Chondrocyte (in vitro differentiated cells): ENCODE measurements at places on chromosomes 13 and 19. TPM values are rescaled to one million over a fixed set of nuclear protein-coding genes. Genes with fewer than 3 reads are reported as not detected.

The PEAK3 gene
- 0.31 to 0.50 TPM (median 0.38 TPM) in 3 replicates for total RNA-seq

The SLITRK6 gene
- 0.10 to 3.1 TPM in 2 of 3 replicates, not detected in the other for total RNA-seq

The GNA15 gene
- not detected in 3 replicates for total RNA-seq

The FGF21 gene
- not detected in 3 replicates for total RNA-seq

The RAB3A gene
- 3.4 to 6.1 TPM (median 3.8 TPM) in 3 replicates for total RNA-seq

The COL4A2 gene
- 1,370 to 2,411 TPM (median 2,366 TPM) in 3 replicates for total RNA-seq

The GRK1 gene
- 0.07 TPM in 1 of 3 replicates, not detected in the others for total RNA-seq

DNA sequence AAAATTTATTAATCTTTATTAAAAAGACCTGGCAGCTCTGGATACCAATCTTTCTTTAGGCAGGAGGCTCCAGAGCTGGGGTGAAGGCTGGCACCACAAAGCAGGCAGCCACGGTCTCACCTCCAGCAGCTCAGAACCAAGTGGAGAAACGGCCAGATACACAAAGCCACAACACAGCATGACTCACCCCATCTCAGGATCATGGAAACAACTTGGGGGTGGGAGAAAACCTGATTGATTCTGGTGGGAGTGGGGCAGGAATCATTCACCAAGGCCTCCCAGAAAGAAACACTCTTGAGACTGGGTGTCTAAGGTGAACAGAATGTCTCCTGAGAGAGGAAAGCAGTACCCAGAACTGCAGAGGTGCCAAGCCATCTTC is 64.2 kb downstream of the CRYL1 start:
- no peak for DNase-seq

DNA sequence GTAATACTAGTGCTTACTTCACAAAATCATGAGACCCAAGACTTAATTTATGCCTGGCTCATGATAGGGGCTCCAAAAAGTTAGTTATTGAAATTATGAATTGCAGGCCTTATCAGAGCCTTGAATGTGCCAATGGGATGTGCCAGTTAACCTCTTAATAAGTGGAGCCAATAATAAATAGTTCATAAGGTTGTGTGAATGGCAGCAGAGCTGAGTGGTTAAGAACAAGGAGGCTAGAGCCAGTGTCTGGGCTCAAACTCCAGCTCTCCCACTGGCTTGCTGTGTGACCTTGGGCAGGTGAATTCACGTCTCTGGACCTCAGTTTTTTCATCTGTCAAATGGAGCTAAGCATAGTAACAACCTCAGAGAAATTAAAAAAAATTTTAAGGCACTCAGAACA is 133.7 kb downstream of the IER2 start:
- no peak for DNase-seq

GRCh38 chr13:101026736-101027398 is 352.3 kb upstream of the TMTC4 start:
- no peak for DNase-seq

DNA sequence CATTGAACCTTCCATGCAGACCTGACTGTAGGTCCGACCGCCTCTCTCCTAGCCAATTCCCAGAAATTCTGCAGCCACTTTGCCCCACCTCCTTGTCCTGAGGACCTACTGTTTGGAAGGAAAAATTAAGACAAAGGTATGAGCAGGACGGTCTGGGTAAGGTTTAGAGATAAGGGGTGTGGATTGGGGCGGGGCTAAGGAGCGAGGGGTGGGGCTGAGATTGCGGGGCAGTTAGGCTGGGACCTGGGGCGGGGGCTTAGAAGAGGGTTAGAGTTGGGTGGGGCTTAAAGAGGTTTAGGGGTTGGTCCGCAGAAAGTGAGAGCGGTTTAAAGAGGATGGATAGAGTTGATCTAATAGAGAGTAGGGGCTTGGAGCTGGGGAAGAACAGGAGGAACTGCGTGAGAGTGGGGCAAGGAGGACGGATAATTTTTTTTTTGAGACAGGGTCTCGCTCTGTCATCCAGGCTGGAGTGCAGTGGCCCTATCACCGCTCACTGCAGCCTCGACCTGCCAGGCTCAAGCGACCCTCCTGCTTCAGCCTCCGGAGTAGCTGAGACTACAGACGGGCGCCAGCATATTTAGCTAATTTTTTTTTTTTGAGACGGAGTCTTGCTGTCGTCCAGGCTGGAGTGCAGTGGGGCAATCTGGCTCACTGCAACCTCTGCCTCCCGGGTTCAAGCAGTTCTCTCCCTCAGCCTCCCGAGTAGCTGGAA is 1.7 kb upstream of the ZNF865 start:
- no peak for DNase-seq

DNA sequence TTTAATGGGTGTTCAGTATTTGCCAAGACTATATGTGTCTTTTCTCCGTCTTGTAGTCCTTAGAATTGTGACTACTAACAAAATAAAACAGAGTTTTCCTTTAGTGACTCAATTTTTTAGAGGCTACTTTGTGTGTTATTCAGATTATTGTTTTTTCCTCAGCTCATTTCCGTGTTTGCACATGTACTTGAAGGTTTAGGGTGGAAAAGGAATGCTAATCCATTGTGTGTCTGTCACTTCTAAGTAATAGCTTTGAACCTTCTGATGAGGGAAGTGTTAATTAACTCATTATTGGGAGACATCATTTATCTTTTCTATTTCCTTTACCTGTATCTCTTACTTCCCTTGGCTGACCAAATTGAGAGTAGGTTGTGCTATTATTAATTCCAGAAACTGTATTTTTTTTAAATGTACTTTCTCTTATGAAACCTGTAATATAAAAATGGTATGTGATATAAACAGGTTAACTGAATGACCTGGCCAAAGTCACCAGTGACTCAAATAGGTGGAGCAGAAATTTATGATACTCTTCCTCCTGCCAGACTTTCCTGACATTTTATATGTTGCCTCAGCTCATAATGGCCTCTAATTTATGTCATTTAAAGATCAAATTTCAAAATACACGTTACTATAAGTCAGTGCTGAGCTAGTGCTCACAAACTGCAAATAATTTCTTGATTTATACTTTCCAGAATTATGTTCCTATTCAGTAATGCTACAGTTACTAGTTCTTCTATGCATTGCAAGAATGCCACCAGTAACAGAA is 88.8 kb downstream of the LMO7 start:
- DNase-seq, result no peak

DNA sequence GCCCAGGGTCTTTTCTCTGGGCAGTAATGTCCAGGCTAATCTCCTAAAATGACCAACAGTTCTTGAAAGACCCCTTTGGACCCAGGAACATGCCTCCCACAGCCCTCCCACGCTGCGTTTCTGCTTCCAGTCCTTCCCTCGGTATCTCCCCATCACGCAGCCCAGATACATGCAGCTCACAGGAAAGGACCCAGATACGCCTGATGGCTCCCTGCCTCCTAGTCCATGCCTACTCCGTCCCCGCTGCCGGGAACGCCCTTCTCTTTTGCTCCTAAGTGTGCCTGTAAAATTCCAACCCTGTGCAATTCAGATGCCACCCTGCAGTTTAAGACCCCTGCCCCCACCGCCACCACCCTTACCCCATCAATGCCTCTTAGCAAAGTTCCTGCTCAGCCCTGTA is 778 bp downstream of the MUC16 start:
- DNase-seq, result no peak

- DNase-seq, result no peak
These were observed 128.7 kb downstream of the MAB21L1 start for GRCh38 chr13:35347679-35348205.

GRCh38 chr13:37168926-37169325 is 63.5 kb upstream of the CSNK1A1L start:
- no peak for DNase-seq

DNA sequence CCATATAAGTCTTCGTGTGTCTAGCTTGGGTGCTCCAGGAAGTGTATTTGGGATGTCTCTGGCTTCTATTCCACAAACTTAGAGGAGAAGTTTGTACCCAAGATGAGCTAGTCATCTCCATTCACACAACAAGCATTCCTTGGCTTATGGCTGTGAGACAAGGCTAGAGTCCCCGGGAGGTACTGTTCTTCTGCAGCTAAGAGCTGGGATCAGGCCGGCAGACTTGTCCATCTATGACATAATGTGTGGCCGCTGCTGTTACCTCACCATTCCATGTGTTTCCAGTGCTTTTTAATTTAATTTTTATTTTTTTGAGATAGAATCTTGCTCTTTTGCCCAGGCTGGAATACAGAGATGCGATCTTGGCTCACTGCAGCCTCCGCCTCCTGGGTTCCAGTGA is 20.7 kb downstream of the GATAD2A start:
- no peak for DNase-seq

- no peak for DNase-seq
These were observed 8.4 kb downstream of the EGLN2 start for GRCh38 chr19:40807147-40808020.

- DNase-seq, result no peak
These were observed 9.6 kb upstream of the SBNO2 start for GRCh38 chr19:1183543-1184172.

- no peak for DNase-seq
These were observed 33.6 kb downstream of the ZNF383 start for GRCh38 chr19:37251308-37252229.

DNA sequence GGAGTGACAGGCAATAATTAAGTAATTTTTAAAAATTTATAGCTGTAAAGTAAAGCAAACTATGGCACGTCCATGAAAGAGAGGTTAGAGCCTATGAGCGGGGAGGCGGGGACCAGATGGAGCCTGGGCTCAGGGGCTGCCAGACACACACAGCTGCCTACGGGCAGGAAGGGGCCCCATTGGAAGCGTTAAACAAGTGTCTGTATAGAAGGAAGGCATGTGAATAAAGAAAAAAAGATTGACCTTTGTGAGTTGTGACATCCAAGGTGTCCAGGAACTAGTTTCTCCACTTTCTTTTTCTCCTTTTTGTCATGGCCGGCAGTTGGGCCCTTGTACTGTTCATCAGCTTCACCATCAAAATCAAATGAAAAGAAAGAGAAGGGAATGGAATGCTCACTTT is 56.8 kb downstream of the LRCH1 start:
- DNase-seq, result no peak

GRCh38 chr19:48997972-48998371 is 4.3 kb downstream of the RUVBL2 start:
- no peak for DNase-seq

DNA sequence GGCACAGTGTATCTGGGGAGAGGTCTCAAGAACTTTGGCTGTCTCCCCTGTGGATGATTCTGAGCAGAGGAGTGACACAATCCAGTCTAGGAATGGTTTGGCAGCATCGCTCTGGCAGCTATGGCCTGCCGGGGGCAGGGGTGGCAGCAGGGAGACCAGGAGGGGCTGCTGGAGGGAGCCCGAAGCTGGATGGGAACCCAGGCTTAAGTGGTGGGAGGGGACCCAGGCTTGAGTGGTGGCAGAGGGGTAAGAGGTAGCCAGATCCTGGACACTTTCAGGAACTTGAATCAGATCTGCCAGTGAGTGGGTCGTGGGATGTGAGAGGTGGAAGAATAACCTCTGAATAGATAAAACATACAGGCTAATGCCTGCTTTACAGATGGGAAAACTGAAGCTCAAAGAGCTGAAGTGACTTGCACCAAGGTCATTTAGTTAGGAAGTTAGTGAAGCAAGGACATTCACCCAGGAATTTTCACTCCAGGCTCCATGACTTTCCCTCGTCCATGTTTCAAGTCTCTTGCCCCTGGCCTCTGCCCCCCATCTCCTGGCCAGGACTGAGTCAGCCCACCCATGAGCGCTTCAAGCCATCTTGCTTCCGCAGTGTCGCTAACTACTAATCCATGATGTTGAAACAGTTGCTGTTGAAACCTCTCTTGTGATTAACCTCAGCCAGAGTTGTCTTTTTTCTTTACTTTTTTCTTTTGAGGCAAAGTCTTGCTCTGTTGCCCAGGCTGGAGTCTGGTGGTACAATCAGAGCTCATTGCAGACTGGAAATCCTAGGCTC is 29.9 kb upstream of the C1QTNF9 start:
- no peak for DNase-seq

DNA sequence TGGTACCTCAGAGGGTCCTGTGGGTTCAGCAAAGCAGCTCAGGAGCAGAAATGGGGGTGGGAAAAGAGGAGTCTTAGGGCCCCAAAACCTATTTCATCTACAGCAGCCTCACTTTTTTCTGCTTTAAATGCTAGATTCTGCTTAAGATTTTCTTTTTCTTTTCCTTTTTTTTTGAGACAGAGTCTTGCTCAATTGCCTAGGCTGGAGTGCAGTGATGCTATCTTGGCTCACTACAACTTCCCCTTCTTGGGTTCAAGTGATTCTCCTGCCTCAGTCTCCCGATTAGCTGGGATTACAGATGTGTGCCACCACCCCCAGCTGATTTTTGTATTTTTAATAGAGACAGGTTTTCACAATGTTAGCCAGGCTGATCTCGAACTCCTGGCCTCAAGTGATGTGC is 30.7 kb upstream of the WDFY2 start:
- no peak for DNase-seq

DNA sequence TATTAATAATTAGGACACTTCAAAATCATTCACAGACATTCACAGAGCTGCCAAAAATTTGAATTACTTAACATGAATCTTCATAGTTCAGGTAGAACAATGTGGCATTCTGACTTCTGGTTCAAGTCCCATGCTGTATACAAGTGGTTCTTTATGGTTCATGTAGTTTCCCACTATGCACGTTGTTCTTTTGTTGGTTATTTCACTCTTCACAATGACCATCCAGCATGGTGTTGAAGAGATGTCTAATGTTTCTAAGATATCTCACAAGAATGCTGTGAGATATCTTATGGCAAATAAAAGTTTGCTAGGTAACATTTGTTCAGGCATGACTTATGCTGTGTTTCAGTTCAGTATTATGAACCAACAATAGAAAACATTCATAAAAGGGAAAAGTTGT is 88.2 kb upstream of the SLITRK6 start:
- no peak for DNase-seq

DNA sequence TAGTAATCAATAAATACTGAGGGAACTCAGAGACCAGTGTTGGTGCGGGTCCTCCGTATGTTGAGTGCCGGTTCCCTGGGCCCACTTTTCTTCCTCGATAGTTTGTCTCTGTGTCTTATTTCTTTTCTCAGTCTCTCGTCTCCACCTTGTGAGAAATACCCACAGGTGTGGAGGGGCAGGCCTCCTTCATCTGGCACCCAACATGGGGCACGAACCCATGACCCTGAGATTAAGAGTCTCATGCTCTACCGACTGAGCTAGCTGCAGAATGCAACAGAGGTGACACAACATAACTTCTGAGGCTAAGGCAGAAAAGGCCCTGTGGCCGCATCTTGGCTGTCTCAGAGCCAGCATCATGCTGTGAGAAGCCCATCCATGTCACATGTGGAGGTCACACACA is 5.3 kb upstream of the ZNF613 start:
- DNase-seq, result no peak

DNA sequence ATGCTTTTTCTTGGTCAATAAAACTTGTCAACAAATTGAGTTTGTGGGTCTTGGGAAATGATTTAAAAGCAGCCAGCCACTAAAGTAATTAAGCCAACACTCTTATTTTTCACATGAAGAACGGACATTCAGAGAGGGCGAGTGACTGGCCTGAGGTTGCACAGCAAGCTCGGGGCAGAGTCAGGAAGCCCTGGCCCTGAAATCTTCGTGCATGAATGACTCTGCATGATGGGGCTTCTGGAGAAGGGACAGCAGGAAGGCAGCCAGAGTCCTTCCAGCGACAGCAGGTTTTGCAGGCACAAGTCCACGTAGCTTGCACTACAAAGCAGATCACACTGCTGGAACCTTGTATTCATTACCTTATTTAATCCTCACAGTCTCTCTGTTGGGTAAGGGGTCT is 232.5 kb downstream of the ZNF536 start:
- DNase-seq, result no peak
